ENCODE measurements at places on chromosomes 2 and 18. TPM values are rescaled to one million over a fixed set of nuclear protein-coding genes. Genes with fewer than 3 reads are reported as not detected.

- H3K27ac ChIP-seq: no peak overlapping the region
- H3K36me3 ChIP-seq: no peaks in the 10 kb centered on the region
- no peaks in the 10 kb centered on the region for H3K4me1 ChIP-seq
- no peak for DNase-seq
Measured at GRCh38 chr2:207274530-207275189, 108.9 kb upstream of the KLF7 start.

GRCh38 chr2:200845194-200845593, 19.3 kb downstream of the CLK1 start:
- peaks cover 2% of the 10 kb centered on the region for H3K36me3 ChIP-seq
- H3K4me1 ChIP-seq: peaks cover 3% of the 10 kb centered on the region
- H3K27ac ChIP-seq: no peak overlapping the region
- no peak for DNase-seq

Gene NT5C1B
- total RNA-seq: not detected

Gene SCLY
- 9.3 TPM for total RNA-seq

- H3K36me3 ChIP-seq: no peaks in the 10 kb centered on the region
- no peak overlapping the region for H3K27ac ChIP-seq
- H3K4me3 ChIP-seq: no peak overlapping the region
- no peaks in the 10 kb centered on the region for H3K27me3 ChIP-seq
Measured at GRCh38 chr2:47688561-47688960, 94.4 kb upstream of the MSH6 start.

- DNase-seq: no peak
- no peaks in the 10 kb centered on the region for H3K27me3 ChIP-seq
- no peak overlapping the region for H3K4me3 ChIP-seq
- H3K4me1 ChIP-seq: no peaks in the 10 kb centered on the region
- H3K27ac ChIP-seq: no peak overlapping the region
Measured at GRCh38 chr2:37466533-37467222, 122.2 kb downstream of the QPCT start.

GRCh38 chr18:69300185-69300584, 100.5 kb upstream of the DOK6 start:
- no peak overlapping the region for H3K4me3 ChIP-seq
- H3K27ac ChIP-seq: no peak overlapping the region
- H3K4me1 ChIP-seq: no peaks in the 10 kb centered on the region
- H3K36me3 ChIP-seq: no peaks in the 10 kb centered on the region
- no peaks in the 10 kb centered on the region for H3K27me3 ChIP-seq

- no peak for DNase-seq
- H3K4me1 ChIP-seq: no peaks in the 10 kb centered on the region
- no peak overlapping the region for H3K4me3 ChIP-seq
- H3K36me3 ChIP-seq: no peaks in the 10 kb centered on the region
- no peak overlapping the region for H3K27ac ChIP-seq
Measured at GRCh38 chr2:124382067-124382618, 357.1 kb downstream of the CNTNAP5 start.

GRCh38 chr2:75475976-75476375, 84.8 kb downstream of the EVA1A start:
- no peak overlapping the region for H3K27ac ChIP-seq
- H3K4me3 ChIP-seq: no peak overlapping the region
- no peaks in the 10 kb centered on the region for H3K27me3 ChIP-seq
- no peaks in the 10 kb centered on the region for H3K36me3 ChIP-seq
- H3K4me1 ChIP-seq: no peaks in the 10 kb centered on the region

GRCh38 chr18:58033216-58033615, 10.8 kb upstream of the NEDD4L start:
- H3K4me3 ChIP-seq: no peak overlapping the region
- H3K36me3 ChIP-seq: no peaks in the 10 kb centered on the region
- H3K27ac ChIP-seq: no peak overlapping the region
- no peaks in the 10 kb centered on the region for H3K27me3 ChIP-seq

Gene CDH2
- total RNA-seq: 0.88 TPM

Gene HS6ST1
- total RNA-seq: 44.7 TPM

GRCh38 chr18:58221060-58221725, 177.2 kb downstream of the NEDD4L start:
- peak overlapping the region; percentile 35 for H3K4me3 ChIP-seq
- peak overlapping the region; percentile 84 for H3K27ac ChIP-seq
- no peaks in the 10 kb centered on the region for H3K36me3 ChIP-seq

Gene SLC9A4
- total RNA-seq: 0.53 TPM

Gene FAM237A
- total RNA-seq: not detected

DNA sequence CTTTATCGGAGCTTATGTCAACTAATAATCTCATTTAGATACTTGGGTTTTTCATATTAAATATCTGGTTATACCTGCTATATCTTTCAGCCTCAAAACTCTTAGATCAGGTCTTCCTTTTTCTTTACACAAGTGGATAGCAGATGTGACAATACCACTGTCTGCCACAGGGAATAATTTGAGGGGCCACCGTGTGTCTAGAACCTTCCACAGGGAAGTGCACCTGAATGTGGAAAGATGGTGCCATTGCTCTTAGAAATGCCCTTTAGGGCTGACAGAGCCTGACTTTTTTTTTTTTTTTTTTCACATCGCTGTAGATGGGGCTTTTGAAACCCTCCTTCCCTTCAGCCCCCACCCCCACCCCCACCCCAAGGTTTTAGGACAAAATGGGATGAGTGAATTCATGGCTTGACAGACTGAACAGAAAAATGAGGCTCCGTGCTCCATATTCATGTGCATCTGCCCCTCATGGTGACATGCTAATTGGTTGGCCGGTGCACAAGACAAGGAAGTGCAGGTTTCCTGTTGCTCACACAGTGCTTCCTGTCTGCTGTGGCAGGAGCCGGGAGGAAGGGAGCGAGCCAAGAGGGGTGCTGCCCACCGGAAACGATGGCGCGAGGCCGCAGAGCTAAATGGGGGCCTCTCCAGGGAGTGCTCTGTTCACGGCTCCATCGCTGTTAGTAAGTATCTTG, 246.0 kb downstream of the LDLRAD4 start:
- H3K4me1 ChIP-seq: peaks cover 34% of the 10 kb centered on the region
- peak overlapping the region; percentile 37 for H3K4me3 ChIP-seq
- H3K27me3 ChIP-seq: no peaks in the 10 kb centered on the region
- H3K27ac ChIP-seq: no peak overlapping the region

Gene CPLX4
- total RNA-seq: not detected

Gene TYMS
- total RNA-seq: 17.6 TPM

- DNase-seq: no peak
- peaks cover 46% of the 10 kb centered on the region for H3K4me1 ChIP-seq
- H3K4me3 ChIP-seq: no peak overlapping the region
- peak overlapping the region; percentile 41 for H3K27ac ChIP-seq
- no peaks in the 10 kb centered on the region for H3K36me3 ChIP-seq
- no peaks in the 10 kb centered on the region for H3K27me3 ChIP-seq
Measured at GRCh38 chr2:64277101-64277849, 133.1 kb upstream of the PELI1 start.

Gene SKA1
- 1.6 TPM for total RNA-seq

Gene C2orf80
- total RNA-seq: not detected

DNA sequence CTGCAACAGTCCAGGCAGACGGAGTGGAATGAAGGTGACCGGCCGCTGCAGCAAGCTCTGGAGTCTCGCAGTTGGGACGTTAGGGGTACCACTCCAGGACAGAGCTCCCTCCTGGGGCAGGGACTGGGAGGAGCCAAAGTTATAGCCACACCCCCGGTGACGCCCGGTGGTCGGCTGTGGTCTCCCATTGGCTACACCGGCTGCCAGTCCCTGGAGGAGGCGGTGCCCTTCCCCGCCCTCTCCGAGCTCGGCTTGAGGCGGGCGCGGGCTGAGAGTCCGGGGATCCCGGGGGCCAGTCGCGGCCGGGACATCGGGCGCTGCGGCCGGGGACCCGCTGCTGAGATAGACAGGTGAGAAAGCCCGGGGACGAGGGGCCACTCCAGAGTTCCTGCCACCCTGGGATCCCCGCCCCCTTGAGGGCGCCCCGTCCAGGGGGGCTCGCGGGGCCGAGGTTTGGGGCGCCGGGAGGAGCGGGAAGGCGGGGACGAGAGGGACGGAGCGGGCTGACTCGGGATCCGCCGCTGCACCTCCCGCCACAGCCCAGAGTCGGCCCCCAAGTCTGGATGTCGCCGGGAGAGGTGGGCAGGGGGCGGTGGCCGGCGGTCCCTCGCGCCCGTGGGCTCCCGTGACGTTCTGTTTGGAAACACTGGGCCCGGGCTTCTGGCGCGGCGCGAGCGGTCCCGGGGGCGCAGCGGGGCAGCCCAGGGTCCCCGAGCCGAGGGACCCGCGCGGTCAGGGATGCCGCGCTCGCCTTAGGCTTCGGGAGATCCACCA, at the start of gene PLEKHH2:
TSS of gene PLEKHH2 (plus strand) at position 231 of the 774 bp plus-strand sequence. CDS start 7,414 bp downstream, outside the sequence.
- no peaks in the 10 kb centered on the region for H3K27me3 ChIP-seq
- H3K4me1 ChIP-seq: peaks cover 12% of the 10 kb centered on the region
- H3K4me3 ChIP-seq: peak within 1 kb of the TSS; percentile 94
- peak within 1 kb of the TSS; percentile 92 for H3K27ac ChIP-seq

Gene HOXD9
- total RNA-seq: not detected

- H3K27ac ChIP-seq: peak overlapping the region; percentile 41
- H3K4me1 ChIP-seq: peaks cover 100% of the 10 kb centered on the region
- no peaks in the 10 kb centered on the region for H3K36me3 ChIP-seq
- no peak overlapping the region for H3K4me3 ChIP-seq
- DNase-seq: no peak
Measured at GRCh38 chr2:9230881-9231280, 24.3 kb downstream of the ASAP2 start.

GRCh38 chr18:11850821-11851145, 430 bp upstream of the CHMP1B start:
- peaks cover 22% of the 10 kb centered on the region for H3K4me1 ChIP-seq
- H3K27me3 ChIP-seq: no peaks in the 10 kb centered on the region
- peak overlapping the region; percentile 76 for H3K4me3 ChIP-seq
- DNase-seq: no peak
